ENCODE measurements at places on chromosomes 12 and 14.

- no peak for DNase-seq
These were observed 204.3 kb downstream of the PELI2 start for GRCh38 chr14:56322531-56322930.

DNA sequence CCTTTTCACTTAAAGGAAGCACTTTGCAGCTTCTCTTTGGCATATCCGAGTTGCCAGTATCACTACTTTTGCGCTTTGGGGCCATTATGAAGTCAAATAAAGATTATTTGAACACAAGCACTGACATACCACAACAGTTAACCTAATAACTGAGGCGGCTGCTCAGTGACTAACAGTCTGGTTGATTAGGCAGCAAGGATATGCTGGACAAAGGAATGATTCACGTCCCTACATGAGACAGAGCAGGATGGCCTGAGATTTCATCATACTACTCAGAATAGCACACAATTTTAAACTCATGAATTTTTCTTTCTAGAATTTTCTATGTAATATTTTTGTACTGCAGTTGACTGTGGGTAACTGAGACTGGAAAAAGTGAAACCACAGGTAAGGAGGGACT, 56.9 kb upstream of the E2F7 start:
- no peak for DNase-seq

DNA sequence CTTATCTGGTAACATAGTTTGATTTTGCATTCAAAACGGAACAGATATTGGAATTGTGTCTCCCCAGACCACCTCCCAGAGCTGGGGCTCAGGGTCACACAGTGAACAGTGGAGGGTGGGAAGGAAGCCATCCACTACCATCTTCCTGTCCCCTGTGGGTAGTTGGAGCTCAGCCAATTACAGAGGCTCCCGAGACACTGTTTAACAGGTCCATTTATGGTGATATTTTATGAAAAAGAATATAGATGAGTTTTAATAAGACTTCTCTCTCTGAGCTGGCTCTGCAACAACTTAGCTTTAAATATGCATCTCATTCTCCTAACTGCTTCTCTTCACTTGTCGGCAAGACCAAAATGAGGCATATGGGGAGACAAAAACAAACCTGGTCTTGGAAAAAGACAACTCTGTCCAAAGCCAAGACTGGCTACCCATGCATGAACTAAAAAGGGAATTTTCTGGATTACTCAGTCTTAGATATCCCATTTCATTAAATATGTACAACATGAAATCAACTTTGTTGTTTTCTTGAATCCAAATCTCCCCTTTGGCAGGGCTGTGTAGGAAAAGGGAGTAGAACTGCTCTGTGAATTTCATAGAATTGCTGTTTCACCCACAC, 83.8 kb upstream of the HOXC13 start:
- DNase-seq: no peak

DNA sequence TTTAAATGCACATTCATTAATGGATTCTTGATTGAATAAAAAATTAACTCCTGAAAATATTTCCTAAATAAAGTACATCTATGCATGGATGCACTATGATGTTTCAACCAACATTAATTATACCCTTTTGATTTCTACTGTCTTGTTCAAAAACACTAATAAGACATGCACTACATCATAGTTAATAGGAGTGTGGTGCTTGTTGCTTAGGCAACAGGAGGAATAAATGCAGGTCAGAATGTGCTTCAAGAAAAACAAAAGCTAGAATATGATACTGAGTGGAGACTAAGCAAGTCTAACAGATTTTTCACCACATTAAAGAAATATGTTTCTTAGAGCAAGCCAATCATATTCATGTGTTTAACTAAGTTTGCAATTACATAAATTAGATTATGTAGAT, 495.8 kb upstream of the GARIN6 start:
- no peak for DNase-seq

DNA sequence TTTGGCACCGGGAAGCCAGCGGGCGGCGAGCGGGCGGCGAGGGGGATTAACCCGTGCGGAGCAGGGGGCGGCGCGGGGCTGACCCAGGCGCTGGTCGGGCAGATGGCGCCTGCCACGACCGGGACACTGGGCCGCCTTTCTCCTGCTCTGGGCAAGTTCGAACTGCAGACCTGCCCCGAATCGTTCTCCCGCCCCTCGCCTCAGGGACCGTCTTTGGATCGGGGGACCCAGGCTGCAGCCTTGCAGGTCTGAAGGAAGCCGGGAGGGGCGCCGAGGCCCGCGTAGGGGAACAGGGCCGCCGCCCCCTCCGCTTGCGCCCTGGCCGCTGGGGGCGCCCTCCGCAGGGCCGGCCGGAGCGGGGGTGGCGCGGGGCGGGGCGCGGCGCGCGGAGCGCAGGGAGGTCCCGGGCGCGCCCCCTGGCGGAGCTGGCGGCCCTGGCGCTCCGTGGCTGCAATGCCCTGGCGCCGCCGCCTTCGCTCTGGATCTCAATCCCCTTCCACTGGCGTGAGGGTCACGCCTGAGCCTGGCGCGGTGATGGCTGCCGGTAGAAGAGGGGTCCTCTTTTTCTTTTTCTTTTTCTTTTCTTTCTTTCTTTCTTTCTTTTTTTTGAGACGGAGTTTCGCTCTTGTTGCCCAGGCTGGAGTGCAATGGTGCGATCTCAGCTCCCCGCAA, 449 bp upstream of the LTBP2 start:
- DNase-seq: peak; percentile 86

DNA sequence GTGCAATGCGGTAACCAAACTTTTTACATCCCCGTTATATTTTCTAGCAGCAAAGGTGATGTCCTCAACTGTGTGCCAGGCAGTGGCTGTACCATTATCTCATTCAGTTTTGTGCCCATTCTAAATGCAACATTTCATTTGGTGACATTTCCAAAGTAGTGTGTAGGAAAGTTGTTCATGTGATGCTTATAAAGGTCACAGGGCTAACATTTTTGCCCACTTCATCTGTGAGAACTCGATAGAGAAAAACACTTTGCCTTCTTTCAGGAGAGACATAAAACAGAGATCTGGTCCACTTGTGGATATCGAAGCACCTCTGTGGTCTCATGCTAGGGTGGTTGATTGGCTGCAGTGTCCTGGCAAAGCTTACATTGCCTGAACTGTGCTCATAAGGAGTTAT, 414.2 kb upstream of the PDE3A start:
- DNase-seq: no peak

DNA sequence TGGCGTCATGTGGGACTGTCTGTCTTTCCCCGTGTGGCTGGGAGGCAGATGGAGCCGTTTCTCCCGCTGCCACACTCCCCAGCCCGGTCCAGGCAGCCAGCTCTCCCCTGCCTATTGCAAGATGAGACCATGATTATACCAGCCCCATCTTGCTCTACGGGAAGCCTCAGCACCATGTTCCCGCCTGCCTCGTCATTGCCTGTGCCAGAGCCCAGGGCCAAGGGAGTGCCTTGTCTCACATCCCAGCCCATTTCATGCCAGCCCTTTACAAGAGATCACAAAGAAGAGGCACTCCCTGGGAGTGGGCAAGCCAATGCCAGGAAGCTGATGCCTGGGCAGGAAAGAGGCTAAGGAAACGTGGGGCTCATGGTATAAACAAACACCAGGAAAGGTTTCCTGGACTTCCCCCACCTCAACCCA, 23.9 kb downstream of the GPR68 start:
- DNase-seq: no peak

- no peak for DNase-seq
These were observed 1080.7 kb downstream of the TRHDE start for GRCh38 chr12:73352826-73353225.

DNA sequence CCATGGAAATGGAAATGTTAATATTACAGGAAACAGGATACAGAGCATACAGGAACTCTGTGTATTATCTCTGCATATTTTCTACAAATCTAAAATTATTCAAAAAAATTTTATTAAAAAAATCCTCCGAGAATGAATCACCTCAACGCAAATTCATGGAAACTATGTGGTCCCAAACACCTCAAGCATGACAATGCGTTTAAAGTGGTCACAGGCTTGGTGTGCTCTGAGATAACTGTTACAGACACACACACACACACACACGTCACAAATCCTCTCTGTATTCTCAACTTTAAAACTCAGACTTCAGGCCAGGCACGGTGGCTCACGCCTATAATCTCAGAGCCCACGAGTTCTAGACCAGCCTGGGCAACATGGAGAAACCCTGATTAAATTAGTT, 45.3 kb upstream of the MTERF2 start:
- no peak for DNase-seq

DNA sequence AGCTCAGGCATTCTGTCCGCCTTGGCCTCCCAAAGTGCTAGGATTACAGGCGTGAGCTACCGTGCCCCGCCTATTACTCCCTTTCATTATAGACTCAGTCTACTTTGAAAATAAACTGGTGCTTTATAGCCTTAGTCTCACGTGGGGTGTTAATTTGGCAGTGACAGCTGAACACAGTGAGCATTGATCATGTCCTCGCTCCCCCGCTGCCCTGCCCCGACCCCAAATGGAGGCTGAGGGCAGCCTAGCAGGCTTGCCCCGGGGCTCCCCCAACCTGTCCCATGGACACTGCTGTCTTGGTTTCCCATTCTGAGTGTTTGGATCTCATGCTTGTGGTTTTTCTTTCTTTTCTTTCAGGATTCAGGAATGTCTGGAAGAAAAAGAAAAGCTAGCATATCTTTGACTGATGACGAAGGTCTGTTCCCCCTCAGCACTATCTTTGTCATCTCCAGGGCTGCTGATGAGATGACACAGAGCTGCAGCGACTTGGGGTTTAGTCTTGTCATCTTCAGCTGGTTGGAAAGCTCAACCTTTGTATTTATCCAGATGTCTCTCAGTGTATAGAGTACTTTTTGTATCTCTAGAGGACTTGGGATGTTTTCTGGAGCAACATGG, 42.2 kb downstream of the EP400 start:
- no peak for DNase-seq

GRCh38 chr12:87802721-87803011, 226.5 kb downstream of the C12orf50 start:
- DNase-seq: no peak

DNA sequence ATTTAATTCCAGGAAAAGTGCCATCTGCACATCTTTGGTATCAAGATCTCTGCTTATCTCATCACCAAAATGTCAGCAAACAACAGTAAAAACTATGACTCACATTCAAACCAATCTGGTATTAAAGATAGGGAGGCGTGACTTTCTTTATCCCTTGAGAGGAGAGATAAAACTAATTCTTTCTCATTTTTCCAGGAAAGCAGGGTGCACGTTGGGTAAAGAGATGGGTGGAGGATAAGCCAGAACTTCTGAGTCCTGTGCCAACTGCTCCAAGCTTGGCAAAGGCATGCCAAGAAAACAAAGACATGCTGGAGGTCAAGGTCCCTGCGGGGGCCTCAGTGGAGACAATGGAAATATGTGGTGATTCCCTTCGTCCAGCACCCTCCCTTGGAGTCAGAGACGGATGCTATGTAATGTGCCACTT, 225.8 kb upstream of the PLXNC1 start:
- no peak for DNase-seq

- DNase-seq: no peak
These were observed 33.0 kb downstream of the ARL6IP4 start for GRCh38 chr12:123013185-123014095.

DNA sequence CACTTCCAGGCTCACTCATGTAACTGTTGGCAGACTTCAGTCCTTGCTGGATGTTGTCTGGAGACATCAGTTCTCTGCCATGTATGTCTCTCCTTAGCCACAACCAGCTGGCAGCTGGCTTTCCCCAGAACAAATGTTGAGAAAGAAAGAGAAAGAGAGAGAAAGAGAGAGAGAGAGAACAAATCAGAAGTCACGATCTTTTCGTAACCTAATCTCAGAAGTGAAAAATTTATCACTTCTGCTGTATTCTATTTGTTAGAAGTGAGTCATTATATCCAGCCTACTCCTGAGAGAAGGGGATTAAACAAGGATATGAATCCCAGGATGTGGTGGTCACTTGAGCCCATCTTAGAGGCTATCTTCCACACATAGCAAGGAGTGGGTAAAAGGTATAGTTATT, 101.2 kb downstream of the BTG1 start:
- DNase-seq: no peak

- no peak for DNase-seq
These were observed 24.0 kb downstream of the CLECL1 start for GRCh38 chr12:9708853-9709252.

GRCh38 chr12:12693111-12693671, 2.8 kb downstream of the GPR19 start:
- DNase-seq: no peak

- DNase-seq: no peak
These were observed 135.7 kb upstream of the SYT10 start for GRCh38 chr12:33575346-33575745.

DNA sequence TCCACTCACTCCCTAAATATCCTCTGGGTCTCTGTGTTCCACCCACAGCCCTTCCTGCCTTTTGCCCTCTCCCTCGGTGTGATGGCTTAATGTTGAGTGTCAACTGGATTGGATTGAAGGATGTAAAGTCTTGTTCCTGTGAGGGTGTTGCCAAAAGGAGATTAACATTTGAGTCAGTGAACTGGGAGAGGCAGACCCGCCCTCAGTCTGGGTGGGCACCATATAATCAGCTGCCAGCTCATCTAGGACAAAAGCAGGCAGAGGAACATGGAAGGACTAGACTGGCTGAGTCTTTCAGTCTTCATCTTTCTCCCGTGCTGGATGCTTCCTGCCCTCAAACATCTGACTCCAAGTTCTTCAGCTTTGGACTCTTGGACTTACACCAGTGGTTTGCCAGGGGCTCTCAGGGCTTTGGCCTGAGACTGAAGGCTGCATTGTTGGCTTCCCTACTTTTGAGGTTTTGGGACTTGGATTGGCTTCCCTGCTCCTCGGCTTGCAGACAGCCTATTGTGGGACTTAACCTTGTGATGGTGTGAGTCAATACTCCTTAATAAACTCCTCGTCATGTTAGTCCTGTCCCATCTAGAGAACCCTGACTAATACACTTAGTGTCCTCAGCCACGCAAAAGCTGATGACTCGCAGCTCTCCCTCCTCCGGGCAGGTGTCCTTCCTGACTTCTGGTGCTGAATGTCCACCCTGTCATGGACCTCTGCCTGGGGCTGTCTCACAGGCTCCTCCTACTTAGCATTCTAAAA, 5.9 kb downstream of the DGLUCY start:
- DNase-seq: no peak

DNA sequence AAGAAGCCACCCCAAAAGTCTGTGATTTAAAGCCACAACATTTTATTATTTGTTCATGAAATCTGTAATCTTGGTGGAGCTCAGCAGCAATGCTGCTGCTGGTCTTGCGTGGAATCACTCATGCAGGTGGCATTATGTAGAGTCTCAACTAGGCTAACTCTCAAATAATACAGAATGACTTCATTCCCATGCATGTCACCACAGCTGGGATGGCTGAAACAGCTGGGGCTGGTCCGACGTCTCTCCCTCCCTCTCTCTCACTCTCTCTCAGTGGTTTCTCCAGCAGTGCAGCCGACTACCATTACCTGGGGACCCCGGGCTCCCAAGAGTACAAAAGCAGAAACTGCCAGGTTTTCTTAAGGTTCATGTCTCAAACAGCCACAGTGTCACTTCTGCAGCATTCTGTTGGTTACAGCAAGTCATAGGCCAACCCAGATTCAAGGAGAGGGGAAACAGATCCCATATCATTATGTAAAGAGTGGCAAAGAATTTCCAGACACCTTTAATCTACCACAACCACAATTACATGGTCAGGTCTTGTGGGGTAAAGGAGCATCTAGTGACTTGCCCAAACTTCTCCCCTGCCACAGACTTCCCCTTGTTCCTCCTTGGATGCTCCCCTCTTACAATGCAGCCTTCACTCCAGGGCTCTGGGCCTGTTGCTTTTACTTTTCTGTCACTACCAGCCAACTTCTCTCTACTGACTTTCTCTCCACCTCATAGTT, 192.0 kb upstream of the HMGA2 start:
- no peak for DNase-seq
